ENCODE measurements at places on chromosomes 16 and 17.

DNA sequence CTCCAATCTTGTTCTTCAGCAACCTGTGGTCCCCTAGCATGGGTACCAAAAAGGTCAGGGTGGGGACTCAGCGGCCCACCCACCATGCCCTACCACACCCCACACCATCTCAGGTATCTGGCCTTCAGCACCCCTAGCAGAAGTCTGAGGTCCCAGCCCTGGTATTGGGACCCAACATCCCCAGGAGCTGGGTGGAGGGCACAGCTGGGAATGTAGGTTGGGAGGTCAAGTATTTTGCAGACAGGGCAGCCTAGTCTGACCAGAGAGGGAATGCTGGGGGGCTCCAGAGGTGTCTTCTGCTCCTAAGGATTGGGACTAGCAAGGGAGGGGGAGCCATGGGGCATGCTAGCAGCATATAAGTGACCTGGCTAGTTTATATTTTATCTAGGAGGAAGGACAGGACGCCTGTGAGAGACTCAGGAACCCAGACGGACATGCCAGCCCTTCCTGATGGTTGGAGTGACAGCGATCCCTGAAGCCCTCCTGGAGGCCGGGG, 822 bp upstream of the ADAM11 start:
- DNase-seq = no peak

DNA sequence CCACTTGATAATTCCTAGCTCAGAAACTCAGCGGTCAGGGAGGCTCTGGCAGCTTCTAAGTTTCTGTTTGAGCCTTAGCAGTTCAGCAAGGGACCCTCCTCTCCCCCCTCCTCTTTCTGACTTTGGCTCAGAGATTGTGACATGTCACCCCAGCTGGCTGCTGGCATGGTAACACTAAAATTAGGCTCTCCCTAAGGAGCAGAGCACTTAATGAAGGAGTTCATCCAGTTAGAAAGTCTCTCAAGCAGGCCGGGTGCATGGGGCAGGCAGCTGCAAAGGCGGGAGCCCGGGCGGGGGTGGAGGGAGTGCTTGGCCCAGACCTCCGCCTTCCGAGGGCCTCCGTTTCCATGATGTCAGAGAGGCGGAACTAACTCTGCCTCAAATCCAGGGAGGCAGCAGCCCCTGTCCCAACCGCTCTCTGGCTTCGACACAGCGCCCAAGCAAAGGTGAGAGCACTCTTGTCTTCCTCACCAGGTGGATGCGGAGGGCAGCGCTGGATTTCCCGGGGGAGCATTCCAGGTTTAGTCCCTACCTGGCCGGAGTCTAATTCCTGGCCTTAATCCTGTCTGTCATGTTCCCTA, 128.0 kb upstream of the PLCG2 start:
- DNase-seq = peak; percentile 60

DNA sequence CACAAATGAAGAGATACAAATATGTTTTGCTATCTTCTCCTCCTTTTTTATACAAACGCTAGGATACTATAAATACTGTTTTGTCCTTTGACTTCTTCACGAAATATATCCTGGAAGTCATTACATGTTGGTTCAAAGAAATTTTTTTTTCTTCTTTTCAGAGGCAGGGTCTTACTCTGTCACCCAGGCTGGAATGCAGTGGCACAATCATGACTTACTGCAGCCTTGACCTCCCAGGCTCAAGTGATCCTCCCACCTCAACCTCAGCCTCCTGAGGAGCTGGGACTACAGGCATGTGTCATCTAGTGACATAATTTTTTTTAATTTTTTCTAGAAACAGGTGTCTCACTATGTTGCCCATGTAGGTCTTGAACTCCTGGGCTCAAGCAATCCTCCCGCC, 16.1 kb downstream of the CMC2 start:
- no peak for DNase-seq

GRCh38 chr16:14070877-14071575, at the start of gene MRTFB:
TSS of gene MRTFB (plus strand) at chr16:14071319. CDS start at chr16:14140607, 69,288 bp downstream.
- peak; percentile 54 for DNase-seq

- DNase-seq = no peak
Measured at GRCh38 chr17:73337330-73337710, 25.5 kb upstream of the CDC42EP4 start.

GRCh38 chr17:56762988-56763387, 70.7 kb downstream of the C17orf67 start:
- DNase-seq = no peak

DNA sequence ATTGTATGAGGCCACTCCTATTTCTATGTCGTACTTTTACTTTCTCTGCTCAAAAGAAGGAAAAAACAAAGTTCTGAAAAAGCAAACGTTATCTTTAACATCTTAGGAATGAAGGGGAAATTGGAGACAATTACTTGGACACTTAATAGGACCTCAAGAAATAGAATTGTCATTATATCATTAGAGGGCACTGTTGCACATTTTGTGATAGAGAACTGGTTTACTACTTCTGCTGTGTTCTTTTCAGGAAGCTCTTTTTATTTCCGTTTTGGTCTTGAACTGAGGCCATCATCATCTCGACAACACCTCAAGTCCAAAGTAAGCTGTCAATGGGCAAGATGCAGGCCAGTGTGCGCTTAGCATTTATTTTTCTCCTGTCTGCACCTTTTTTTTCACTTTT, 14.6 kb downstream of the COG4 start:
- DNase-seq = peak; percentile 10
